ENCODE measurements at places on chromosomes 13 and 19. TPM values are rescaled to one million over a fixed set of nuclear protein-coding genes. Genes with fewer than 3 reads are reported as not detected.
A peak's percentile ranks its signal among the peaks of the same experiment; 100 is the strongest.

Gene RNF225
- total RNA-seq, result 0.44 TPM

- peak; percentile 22 for DNase-seq
Measured at GRCh38 chr19:40191836-40192646, 815 bp downstream of the MAP3K10 start.

GRCh38 chr19:55165952-55166529 lies 372 bp downstream of the DNAAF3 start:
- no peak for DNase-seq

DNA sequence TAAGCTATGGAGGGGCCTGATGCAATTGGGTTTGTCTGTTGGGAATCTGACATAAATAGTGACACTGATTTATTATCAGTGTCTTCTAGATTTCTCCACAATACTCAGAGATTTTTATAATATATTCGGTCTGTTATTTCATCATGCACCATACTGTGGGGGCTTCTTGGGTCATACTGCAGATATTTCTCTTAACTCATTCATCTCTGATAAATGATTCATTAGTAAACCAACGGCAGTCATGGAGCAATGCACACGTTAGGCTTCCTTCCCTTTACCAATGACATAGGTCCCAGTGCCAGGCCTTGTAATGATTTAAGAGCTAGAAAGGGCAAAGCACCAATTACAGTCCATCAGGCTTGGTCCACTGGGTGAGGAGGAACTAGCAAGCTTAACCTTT lies 53.6 kb downstream of the FAM216B start:
- DNase-seq, result no peak

DNA sequence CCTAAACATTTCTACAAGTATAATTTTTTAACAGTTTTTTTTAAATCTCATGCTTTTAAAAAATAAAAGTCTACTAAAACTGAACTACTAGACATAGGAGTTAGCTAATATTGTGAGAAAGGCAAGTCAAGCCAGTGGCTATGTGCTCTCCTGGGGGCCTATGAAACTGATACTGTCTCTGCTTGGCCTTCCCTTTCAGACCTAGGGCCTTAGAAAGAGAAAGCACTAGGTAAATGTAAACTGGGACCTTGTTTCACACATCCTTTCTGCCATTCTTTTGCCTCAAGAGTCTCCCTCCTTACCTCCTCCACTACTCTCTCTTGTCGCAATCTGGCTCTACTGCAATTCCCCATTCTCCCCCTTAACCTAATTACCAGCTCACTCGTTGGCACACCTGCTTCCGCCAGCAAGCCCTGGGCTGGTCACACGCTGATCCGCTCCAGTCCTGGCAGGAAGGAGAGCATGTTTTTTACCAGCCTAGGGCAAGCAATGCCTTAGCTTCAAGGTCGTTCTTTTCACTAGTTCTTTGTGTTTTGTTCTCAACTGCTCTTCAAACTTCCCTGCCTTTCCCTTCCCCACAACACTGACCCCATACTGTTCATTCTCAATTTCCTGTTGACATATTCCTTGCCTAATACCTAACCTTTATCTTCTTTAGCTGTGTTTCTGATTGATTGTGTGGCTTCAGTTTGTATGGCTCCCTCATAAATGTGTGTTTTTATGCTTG lies 23.1 kb downstream of the TBC1D4 start:
- no peak for DNase-seq

DNA sequence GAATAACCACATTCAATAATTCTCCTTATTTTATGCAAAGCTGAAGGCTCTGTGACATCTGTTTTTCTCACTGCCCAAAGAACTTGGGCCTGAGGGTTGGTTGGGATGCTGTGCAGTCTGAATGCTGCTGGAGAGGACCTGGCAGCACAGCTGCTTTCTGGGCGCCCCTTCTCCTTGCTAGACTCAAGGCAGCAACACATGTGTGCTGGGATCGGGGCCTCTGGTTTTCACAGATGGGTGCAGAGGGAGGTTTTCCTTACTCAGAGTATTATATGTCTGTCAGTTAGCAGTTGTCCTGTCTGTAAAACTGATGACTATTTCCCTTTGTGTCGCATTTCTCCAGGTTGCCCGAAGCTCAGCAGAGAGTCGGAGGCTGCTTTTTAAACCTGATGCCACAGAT lies 53.2 kb upstream of the TEX29 start:
- DNase-seq, result no peak

Gene CEACAM1
- 9.4 TPM for total RNA-seq

Gene MUC16
- total RNA-seq, result 0.15 TPM

Gene ZNF302
- total RNA-seq, result 38.1 TPM

GRCh38 chr13:83773961-83774360 lies 108.3 kb downstream of the SLITRK1 start:
- DNase-seq, result no peak

DNA sequence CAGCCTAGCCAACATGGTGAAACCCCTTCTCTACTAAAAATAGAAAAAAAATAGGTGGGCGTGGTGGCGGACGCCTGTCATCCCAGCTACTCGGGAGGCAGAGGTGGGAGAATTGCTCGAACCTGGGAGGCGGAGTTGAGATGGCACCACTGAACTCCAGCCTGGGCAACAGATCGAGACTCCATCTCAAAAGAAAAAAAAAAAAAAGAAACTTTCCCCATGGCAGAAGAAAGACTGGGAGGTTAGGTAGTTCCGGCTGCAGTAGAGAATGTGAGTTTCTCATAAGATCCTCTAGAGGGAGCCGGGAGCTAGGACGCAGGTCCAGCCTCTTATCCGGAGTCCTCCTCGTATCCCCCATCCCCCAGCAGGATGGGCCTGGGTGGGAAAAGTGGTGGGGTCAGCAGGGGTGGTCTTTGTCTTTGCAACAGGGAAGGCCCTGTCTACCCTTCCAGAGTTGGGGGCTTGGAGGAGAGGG lies 13.2 kb upstream of the CREB3L3 start:
- DNase-seq, result peak; percentile 23

Gene ZNF681
- total RNA-seq, result 8.3 TPM

DNA sequence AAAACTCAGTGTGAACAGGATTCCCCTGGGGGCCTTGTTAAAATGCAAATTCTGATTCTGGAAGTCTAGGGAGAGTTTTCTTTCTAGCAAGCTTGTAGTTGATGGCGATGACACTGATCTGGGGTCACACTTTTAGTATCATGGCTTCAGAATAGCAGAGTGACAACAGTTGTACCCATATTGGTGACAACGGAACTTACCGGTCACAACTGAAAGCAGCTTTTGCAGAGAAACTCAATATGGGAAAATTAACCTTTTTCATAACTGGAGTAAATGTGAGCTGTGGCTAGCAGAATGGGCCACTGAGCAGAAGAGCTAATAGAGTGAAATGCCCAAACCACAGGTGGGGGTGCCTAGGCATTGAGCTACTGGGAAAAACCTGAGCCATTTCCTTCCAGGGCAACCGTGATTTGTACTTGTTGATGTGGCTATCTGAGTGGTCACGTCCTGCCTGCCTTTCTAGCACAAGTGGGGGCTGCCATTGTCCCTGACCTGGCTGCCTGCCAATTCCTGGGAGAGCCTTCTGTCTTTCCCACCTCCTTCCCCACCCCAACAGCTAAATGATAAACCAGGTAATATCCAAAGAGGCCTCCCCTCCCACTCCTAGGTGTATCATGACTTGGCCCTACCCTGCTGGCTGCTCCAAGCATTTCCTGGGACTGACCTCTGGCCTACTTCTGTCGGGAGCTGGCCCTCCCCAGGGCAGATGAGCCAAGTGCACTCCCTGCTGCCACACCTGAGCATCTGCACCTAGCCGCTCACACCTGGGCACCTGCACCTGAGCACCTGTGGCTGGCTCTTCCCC lies 1.7 kb upstream of the SLC10A2 start:
- no peak for DNase-seq

DNA sequence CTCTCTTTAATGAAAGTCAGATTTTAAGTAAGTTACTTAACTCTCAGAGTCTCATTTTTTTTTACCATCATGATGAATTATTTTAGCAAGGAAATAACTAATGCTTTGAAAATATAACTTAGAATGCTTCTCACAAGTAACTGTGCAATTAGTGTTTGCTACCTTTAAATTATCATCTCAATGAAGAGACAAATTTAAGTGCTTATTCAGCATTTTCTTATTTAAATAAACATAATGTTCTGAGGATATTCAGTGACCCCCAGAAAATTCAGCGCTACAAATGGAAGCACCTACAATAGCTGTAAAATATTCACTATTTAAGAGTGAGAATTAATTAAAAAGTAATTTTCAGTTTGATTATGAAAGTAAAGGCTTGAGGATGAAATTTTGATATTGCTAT lies 527.2 kb downstream of the SLITRK1 start:
- DNase-seq, result no peak

- peak; percentile 81 for DNase-seq
Measured at GRCh38 chr19:18058208-18059009, 28.3 kb downstream of the IL12RB1 start.

Gene KLHL1
- total RNA-seq, result not detected

DNA sequence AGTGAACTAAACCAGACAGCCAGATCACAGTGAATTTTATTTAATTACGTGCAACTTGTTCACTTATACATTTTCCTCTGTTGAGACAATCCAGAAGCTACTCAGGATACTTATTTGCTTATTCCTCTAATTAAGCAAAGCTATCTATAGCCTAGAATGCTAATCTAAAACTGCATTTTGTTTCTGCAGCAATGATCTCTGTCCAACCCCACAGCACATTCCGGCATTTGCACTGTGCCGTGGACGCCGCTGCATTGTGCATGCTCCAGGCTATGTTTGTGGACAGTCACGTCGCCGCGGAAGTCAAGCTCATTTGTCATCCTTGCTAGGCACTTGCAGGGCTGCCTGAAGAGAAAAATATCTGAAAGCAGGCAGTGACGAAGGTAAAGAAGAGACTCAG lies 406.9 kb downstream of the RFC3 start:
- no peak for DNase-seq

DNA sequence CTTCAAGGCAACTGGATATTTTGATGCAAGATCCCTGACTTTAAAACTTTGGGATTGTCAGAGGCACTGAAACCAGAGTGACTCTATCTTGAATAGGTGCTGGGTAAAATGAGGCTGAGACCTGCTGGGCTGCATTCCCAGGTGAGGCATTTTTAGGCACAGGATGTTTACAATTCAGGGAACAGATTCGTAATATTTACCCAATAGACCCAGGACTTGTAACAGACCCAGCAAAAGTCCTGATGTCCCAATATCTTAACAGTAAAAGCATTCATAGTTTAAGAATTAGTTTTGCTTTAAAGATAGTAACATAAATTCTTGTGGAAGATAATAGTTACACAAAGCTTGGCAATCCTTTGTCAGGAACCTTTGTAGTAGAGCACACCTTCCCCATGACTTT lies 166.2 kb downstream of the FGF14 start:
- no peak for DNase-seq

DNA sequence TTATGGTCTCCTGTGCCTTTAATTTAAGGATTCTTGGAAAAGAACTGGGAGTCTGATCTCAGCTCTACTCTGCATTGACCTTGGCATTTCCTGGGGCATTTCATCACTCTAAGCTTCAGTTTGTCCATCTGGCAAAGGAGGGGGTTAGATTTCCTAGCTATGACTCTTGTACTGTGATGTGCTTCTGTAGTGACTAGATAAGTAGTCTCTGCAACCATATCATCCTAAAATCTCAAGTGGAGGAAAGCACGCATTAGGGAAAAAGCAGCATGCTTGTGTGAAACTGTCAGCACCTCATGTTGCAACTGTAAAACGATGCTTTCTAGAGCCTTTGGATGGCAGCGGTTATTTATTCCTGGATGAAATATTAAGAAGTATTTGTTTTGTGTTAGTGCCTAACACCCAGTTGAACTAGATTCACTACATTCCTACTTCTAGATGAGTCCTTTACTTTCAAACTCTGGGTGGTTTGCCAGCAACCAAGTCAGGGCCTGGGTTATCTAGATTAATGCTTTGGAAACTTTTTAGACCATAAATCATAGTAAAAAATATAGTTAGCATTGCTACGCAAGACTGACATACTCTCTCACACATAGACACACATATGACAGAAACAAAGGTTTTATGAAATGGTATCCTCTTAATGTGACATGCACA lies 6.8 kb downstream of the WDFY2 start:
- DNase-seq, result no peak

DNA sequence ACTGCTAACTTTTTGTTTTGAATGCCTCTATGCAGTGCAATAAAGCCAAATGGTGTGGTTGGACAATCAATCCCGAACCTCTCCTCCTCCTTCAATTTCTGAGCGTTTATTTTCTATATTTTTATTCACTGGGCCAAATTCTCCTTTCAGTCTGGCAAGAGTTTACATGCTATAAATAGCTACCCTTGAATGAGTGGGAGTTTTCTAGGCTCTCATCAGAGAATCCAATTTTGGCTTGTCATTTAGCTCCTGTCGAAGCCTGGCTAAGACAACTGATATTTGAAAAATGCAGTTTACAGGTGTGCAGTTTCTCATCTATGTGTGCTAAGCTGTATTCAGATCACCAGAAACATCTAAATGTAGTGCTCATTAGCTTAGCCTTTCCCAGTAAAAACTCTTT lies 61.8 kb downstream of the OLFM4 start:
- DNase-seq, result no peak

- DNase-seq, result no peak
Measured at GRCh38 chr13:101123028-101123427, 293.3 kb downstream of the NALCN start.

Measured in activated B cell treated with CpG ODN at 0.5 μM for 24 hours (primary cell).